ENCODE measurements at places on chromosomes 4 and X.

DNA sequence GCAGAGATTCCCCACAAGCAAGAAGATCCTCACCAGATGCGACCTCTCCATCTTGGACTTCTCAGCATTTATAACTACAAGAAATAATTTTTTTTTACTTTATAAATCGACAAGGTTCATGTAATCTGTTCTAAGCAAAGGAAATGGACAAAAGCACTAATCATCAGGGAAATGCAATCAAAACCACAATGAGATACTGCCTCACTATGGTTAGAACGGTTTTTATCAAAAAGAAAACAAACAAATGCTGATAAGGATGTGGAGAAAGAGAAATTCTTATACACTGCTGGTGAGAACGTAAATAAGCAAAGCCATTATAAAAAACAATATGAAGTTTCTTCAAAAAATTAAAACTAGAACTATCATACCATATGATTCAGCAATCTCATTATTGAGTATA is 1382.6 kb downstream of the ARAP2 start:
- no peak for DNase-seq

DNA sequence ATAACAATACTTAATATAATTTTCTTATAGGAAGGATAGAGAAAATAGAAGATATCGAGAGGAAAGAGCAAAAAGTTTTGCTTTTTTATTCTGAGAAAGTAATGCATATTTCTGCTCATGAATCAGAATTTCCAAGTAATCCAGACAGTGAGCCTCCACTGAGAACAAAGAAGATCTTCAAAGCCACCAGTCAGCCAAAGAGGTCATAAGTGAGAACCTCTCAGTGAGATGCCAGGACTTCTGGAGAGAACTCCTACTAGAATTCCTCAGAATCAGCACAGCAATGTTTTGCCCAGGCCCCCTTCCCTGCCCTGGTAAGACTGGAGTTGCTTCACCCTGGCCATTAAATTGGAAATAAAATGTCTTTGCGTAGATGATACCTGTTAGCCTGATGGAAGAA is 254.4 kb upstream of the FAT4 start:
- DNase-seq: no peak

GRCh38 chr4:41217374-41217773 is 3.0 kb upstream of the APBB2 start:
- DNase-seq: no peak

GRCh38 chrX:46649421-46650260 is 76.1 kb downstream of the CHST7 start:
- no peak for DNase-seq

DNA sequence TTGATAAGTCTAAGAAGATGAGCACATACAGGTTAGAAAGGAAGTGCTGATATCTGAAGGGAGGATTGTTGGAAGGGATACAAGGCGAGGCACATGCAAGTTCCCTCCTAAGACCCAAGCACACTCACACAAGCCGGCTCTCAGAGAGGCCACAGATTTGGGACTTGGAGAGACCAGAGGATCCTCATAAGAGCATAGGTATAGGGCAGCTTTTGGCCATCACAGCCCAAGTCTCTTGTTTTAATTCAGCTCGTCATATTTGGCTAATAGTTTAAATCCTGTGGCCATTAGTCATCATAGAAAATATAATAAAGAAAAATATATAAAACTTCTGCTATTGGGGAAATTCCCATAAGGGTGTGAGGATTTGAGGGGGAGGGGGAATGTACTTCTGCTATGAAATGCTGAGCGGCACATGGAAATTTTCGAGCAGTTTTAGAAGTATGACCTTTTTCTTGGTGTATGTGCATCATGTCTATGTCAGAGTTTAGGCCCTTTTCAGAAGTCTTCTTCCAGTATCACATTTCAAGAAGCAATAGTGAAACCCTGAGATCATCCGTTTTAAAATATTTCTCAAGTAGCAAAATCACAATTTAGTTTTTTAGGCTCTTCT is 97.7 kb downstream of the NFKB1 start:
- no peak for DNase-seq

DNA sequence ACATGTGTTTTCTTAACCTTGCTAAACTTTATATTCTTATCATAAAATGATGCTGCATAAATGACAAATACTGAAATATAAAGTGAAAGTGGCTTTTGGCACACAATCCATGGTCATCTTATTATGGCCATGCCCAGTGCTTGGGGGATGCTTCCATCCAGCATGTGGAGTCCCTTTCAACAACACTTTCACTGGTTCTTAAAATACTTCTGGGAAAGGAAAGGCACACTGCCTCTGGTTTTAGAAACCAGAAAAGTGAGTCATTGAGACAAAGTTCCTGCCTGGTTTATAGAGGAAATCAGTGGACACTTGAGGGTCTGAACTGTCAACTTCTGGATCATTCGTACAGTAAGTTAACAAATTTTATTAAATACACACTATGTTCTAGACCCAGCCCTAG is 248.0 kb upstream of the ADAMTS3 start:
- DNase-seq: no peak

GRCh38 chr4:32435308-32435707 is 1715.1 kb downstream of the PCDH7 start:
- no peak for DNase-seq

- DNase-seq: peak; percentile 10
These were observed 126.0 kb downstream of the EMCN start for GRCh38 chr4:100391863-100392262.

GRCh38 chr4:23023121-23023520 is 330.4 kb downstream of the GBA3 start:
- no peak for DNase-seq

DNA sequence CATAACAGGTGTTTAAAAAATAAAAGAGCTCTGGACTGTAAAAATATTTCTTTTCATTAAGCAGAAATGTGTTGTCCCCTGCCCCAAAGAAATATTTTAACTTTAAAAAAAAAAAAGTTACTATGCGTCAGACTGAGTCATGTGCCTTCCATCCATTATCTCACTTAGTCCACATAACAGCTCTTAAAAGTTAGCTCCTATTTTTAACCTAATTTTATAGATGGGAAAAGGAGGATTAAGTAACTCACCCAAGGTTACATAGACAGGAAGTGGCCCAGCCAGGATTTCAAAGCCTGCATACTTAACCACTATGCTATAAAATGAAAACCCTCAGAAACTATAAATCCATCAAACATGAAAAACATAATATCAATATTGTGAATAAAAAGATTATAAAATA is 97.7 kb downstream of the MANBA start:
- peak; percentile 29 for DNase-seq

GRCh38 chrX:63735882-63736281 is 49.1 kb downstream of the ARHGEF9 start:
- DNase-seq: no peak
